ENCODE measurements at places on chromosomes 13 and 19.

- DNase-seq = no peak
Observed at GRCh38 chr13:74203576-74203975, 69.4 kb upstream of the KLF12 start.

DNA sequence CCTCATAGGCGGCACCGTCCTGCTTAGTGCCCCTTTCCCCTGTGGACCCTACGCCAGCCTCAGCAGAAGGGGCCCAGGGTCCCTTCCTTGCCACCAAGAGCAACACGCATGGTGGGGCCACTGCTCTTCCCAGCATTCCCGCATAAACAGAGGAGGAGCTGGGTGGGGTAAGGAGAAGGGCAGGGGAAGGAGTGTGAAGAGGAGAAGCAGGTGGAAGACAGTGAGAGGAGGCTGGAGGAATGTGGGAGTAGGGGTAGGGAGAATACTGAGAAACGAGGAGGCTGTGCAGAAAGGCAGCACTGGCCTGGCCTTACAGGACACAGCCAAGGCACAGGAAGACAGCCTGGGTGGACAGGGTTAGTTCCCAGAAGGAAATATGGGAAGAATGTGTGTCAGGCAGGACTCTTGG is 43.9 kb downstream of the ZNF331 start:
- DNase-seq = no peak

DNA sequence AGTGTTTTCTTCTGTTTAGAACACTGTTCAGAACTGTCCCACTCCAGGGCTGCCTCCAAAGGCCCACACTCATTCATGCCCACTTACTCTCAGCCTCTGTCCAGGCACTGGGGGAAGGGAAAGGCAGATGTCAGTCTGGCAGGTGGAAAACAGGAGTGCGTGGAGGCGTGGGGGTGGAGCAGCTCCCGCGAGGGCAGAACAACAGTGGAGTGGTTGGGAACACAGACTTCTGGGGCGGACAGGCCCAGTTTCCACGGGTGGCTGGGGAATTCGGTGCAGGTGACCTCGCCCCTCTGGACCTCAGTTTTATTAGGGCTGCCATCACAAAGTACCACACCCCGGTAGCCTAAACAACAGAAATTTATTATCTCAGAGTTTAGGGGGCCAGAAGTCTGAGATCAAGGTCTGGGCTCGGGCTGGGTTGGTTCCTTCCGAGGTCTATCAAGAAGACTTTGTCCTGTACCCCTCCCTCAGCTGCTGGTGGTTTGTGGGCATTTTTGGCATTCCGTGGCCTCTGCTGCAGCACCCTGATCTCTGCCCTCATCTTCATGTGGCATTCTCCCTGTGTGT is 59.7 kb downstream of the SIPA1L3 start:
- no peak for DNase-seq

GRCh38 chr13:24199016-24199415 is 38.5 kb downstream of the SPATA13 start:
- DNase-seq = no peak

GRCh38 chr13:41709511-41709910 is 251.4 kb downstream of the VWA8 start:
- no peak for DNase-seq

- no peak for DNase-seq
Observed at GRCh38 chr13:96181911-96182310, 92.0 kb downstream of the HS6ST3 start.

DNA sequence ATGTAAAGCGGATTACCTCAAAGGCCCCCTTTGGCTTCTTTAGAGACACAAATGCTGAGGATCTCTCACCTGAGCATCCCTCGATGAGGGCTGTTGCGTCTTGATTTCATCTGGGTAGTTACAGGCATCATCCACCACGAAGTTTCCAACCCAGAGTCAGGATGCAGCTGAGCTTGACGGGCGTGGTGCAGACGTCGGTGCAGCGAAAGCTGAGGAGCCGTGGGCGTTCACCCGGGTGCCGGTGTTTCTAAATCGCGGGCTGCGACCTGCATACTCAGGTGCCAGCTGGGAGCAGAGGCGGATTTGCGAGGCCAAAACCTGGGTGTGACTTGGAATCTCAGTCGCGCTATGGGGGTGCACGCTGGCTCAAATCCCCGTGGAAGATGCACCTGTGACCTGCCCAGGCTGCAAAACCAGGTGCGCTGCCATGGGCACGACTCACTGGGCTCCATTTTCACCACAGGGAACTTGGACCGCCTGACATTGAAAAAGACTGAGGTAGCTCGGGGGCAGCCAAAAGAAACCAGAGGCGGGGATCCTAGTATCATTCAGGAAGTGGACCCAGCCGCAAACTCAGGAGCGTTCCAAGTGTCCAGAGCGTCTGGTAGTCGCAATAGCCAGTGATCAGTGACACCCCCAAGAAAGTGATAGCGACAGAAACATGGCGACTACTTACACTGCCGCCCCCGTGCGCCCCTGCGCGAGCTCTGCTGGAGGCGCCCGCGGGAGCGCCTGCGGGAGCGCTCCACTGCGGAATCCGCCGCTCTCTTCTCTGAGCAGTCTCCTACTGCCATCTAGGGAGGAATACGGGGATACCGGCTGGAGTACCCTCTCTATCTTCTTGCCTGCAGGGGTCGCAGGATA is 36.4 kb upstream of the IGFL4 start:
- peak; percentile 91 for DNase-seq

GRCh38 chr19:58338825-58339558 is 12.2 kb downstream of the ZSCAN22 start:
- no peak for DNase-seq

GRCh38 chr13:27130979-27131623 is 40.5 kb downstream of the USP12 start:
- no peak for DNase-seq

GRCh38 chr19:17830567-17831418 is 9.5 kb upstream of the INSL3 start:
- no peak for DNase-seq

DNA sequence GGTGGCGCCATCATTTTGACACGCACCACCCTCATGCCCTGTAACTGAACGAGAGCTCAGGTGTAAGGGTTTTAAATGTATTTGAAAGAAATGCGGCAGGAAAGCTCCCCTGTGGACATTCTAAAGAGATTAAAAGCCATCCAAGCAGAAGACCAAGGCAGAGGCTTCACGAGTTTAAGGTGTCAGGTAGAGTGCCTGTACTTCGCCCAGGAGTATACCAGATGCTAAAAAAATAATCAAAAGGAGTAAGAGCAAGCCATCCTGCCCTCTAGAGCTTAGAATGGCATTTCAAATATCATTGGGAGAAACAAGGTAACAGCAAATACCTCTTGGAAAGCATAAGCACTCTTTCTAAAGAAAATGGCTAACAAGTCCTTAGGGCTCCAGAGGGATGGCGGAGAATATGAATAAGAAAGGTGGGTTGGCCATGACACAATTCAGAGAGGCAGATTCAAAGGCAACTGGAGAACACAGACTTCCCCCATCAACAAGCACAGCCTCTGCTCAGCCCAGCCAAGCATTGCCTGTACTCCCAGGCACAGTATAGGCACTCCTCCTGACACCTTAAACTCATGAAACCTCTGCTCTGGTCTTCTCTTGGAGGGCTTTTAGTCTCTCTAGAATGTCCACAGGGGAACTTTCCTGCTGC is 447.6 kb downstream of the SUCLA2 start:
- DNase-seq = no peak

GRCh38 chr13:93430381-93430780 is 203.8 kb downstream of the GPC6 start:
- no peak for DNase-seq

DNA sequence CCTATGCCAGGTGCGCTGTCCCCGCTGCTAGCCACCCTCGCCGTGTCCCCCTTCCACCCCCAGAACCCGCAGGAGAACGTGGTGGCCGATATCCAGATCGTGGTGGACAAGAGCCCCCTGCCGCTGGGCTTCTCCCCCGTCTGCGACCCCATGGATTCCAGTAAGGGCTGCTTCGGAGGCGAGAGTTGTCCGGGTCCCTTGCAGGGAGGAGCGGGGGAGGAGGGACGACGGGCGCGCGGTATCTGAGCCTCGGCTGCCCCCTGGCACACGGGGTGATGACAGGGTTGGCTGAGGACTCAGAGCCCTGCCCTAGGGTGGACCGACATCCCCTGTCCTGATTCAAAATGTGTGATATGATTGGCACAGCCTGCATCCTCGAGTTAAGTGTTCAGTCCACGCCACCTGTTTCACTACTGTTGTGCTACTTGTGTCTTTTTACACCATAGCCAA is 653 bp downstream of the MVB12A start:
- DNase-seq = no peak

- no peak for DNase-seq
Observed at GRCh38 chr19:38020311-38020710, 113.3 kb downstream of the SIPA1L3 start.

GRCh38 chr13:76597868-76598267 is 288.3 kb downstream of the KCTD12 start:
- DNase-seq = no peak

DNA sequence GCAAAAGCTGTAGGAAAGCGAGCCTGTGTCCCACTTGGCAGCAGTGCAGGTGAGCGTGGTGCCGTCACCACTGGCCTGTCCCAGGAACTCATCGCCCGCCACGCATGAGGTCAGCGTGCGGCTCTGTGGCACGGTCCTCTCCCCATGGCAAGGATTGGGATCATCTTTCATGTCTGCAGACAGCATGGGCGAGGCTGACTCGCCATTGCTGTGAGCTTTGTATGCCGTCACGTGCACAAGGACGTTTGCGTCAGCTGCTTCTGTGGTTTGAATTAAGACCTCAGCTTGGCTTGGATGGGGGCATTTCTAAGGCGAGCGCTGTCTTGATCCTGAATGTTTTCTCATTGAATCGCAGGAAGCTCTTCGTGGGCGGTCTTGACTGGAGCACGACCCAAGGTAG is 9.8 kb downstream of the DAZAP1 start:
- no peak for DNase-seq

DNA sequence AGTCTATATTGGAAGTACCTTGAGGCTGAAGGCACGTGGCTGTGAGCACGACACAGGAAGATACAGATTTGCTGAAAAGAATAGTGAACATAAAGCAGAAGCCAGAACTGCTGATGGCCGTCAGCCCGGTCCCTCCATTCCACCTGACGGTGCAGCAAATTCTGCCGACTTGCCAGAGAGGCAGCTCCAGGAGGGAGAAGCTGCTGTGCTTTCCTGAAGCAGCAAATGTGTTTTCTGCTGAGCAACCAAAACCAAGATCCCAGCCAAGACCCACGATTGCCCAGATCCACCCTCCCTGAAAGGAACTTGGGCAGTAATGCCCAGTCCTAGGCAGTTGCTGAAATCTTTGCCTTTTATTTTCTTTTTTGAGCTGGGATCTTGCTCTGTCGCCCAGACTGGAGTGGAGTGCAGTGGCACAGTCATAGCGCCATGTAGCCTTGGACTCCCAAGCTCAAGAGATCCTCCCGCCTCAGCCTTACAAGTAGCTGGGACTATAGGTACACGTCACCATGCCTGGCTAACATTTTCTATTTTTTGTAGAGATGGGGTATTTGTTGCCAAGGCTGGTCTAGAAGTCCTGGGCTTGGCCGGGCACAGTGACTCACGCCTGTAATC is 7.0 kb upstream of the RCN3 start:
- no peak for DNase-seq
